ENCODE measurements at places on chromosomes 12 and 14.

DNA sequence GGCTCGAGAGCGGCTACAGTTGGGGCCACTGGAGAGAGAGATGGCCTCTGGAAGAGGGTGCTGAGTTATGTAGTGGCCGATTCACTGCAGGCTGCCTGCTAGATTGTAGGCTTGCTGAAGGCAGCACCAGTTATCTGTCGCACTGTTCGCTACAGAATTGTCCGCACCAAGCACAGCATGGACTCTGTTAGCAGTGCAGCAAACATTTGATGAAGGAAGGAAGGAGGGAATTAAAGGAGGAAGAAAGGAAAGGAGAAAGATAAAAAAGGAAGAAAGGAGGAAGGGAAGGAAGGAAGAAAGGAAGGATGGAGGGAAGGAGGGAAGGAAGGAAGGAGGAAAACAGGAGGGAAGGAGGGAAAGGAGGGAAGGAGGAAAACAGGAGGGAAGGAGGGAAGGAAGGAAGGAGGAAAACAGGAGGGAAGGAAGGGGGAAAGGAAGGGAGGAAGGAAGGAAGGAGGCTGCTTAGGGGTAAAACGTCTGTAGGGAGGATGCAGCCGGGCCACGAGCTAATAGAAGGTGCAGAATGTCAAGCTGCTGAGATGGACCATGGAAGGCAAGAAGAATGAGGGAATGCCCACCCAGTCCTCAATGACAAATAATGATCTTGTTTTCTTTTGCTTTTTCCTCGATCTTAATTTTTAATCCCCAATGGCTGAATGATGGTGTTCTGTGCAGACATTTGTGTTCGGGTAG lies 27.3 kb upstream of the ADIPOR2 start:
- DNase-seq, result no peak

GRCh38 chr12:27208414-27208750 lies 35.7 kb upstream of the STK38L start:
- no peak for DNase-seq

DNA sequence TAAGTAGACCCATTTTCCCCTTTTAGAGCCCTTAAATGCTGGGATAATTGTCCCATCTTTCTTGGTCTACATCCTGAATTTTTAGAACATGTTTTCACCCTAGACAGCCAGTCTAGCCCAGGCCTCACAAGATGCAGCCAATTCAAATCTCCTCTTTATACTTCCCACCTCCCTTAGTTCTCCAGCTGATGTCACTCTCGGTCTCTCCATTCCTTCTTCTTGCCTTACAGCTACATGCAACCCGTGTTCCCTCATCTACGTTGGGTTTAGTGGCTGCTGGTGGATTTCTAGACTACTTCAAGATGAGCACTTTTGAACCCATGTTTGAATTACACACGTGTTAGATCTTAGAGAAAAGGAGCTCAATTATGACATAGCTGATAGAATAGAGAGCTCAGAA lies 132.0 kb downstream of the PPM1H start:
- no peak for DNase-seq

- no peak for DNase-seq
Measured at GRCh38 chr14:24183014-24183481, 5.6 kb downstream of the IPO4 start.

All from activated T-cell treated with anti-CD3 and anti-CD28 coated beads for 24 hours (primary cell).